SJCRH30 (cell line): ENCODE measurements at places on chromosomes 3 and 15. TPM values are rescaled to one million over a fixed set of nuclear protein-coding genes. Genes with fewer than 3 reads are reported as not detected.

DNA sequence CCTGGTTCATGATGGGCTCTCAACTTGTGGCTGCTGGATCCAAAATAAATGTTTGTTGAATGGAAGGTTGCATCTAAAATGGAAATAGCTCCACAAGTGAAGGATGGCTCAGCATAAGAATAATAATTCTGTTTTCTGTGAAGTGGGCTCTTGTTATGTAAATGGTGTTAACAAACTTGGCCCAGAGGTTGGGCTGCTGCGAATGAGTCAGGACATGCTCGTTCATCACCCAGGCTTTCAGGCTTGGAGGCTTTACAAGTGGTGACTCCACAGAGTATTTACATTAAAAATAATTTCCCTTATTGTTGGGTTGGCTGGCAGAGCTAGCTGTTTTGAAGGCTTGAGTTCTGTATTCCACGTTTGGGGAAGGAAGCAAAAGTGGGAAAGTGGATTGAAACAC is 60.5 kb downstream of the ITGB5 start:
- no peak for DNase-seq

DNA sequence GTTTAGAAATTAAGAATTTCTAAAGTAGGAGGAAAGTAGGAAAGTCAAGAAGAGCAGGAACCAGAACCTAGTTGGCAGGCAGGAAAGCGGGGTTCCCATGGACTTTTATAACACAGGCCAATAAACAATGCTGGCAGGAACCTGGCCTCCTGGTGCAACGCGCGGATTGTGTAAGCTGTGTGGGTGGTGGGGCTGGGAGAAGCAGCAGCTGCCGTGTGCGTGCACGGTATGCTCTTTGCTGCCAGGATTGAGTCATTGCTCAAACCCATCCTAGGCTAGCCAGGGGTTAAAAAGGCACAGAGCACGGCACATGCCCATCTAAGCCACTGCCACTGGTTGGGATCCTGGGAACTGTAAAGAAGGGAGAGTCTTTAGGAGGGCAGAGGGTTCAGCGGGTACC is 209.9 kb upstream of the RGMA start:
- DNase-seq = peak; percentile 57

DNA sequence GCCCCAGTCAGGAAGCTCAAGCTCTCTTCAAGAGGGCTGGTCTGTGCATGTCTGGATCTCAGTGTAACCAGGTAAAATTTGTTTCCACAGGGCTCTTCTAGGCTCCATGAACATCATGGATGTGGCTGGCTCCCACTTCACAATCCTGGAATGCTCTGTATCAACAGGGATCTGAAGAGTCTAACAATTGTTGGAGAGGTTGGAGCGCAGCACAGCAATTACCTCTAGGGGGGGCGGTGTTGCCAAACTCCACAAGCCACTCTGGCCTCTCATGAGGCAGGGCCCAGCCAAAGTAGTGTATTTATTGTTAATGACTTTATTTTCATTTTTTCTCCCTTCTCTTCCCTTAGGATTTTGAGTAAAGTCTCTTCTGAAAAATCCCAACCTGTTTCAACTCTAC is 6.1 kb upstream of the EIF2B5 start:
- DNase-seq = peak; percentile 44

DNA sequence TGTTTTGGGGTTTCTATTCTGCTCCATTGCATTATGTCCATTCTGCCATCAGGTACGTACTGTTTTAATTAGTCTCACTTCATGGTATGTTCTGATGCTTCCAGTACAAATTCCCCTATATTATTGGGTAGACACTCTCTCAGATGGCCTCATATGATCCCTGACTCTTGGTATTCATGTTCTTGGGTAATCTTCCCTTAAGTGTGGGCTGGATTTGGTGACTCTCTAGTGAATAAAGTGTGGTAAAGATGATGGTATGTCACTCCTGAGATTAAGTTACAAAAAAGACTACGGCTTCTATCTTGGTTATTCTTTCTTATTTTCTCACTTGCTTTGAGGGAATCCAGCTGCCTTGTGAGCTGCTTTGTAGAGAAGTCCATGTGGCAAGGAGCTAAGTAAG is 89.6 kb upstream of the TBC1D5 start:
- DNase-seq = no peak

DNA sequence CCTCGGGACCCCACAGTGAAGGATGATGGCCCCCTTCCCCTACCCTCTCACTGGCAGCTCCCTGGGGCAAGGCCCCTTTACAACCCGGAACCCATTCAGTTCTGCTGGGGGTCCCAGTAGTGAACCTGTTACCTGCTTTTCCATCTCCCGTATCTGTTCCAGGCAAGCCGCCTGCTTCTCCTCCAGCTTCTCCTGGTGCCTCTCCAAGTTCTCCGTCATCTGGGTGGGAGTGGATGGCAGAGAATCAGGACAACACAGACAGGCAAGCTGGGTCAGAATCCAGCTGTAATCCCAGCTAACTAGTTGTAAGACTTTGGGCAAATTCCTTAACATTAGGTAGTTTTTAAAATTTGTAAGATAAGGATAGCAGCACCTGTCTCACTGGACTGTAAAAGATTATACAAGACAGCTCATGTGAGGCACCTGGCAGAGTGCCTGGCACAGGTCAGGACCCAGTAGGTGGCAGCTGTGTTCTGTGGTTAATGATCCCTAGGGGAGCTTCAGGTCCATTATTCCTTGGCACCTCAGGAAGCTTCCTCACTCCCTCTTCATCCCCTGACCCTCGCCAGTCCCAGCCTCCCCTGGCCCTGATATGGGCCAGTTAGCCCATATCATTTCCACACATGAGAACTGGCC is 6.4 kb upstream of the ANKRD63 start:
- no peak for DNase-seq

DNA sequence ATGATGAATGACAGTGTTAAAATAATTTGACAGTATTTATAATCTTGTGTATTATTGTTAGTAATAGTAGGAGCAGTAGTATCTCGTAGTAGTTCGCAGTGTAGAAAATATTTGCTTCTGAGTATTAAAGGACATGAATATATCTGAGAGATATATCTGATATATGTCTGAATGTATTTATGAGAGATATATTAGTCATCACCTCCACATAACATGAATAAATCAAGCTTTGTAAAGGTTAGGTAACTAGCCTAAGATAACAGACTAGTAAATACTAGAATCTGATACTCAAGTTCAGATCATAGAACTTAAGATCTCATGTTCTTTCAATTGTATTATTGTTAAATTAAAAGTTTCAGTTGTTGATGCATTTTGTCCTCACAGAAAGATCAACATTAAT is 130.5 kb downstream of the UBE2E2 start:
- no peak for DNase-seq

DNA sequence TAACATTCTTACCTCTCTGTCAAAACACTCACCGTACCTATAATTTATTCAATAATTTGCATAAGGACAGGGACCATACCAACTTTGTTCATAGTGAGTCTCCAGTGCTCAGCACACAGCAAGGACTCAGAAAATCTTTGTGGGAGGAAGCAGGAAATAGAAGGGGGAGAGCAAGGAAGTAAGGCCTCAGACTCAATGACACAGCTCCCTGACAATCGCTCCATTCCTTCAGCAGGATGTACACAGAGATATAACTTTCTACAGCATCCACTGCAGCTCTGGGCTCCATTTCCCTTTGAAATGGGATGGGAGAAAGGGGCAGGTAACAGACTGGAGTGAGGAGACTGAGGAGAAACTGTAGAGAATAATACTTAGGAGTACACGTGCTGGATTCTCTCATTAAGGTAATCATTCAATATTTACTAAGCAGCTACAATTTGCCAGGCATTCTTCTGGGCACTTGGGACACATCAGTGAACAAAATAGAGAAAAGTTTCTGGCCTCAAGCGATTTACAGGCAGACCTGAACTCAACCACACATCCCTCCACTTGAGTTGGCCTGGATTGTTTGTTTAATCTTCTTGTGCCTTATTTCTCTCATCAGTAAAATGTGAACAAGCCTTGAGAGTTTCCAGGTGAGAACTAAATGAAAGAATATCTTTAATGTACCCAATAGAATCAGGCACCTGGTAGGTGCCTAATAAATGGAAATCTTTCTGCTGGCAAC is 330.3 kb upstream of the THBS1 start:
- no peak for DNase-seq

Gene SNTN
- total RNA-seq = not detected in 2 replicates

Gene TNFAIP8L3
- 0.04 and 0.05 TPM in 2 replicates for total RNA-seq

Gene P2RY12
- not detected in 2 replicates for total RNA-seq

Gene PLA2G4D
- not detected in 2 replicates for total RNA-seq

Gene ZBTB47
- 3.5 and 4.0 TPM in 2 replicates for total RNA-seq
